ENCODE measurements at places on chromosomes 3 and 15.

DNA sequence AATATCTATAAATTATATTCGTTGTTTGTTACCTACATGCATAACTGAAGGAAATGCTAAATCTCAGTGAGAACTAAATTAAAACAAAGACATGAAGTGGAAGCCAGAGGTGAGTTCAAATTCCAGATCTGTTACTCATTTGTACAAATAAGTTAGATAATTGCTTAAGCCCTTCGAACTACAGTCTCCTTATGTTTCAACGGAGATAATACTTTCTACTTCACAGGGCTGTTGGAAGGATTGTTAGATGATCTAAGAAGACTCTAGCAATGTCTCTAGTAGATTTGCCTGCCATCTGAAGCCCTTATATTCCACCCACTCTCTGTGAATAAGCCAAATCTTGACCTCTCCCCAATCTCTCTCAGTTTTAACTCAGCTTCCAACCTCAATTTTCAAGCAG lies 125.8 kb downstream of the P2RY1 start:
- no peak for DNase-seq

- no peak for DNase-seq
Measured at GRCh38 chr3:33132019-33132360, 18.2 kb downstream of the CRTAP start.

- peak; percentile 44 for DNase-seq
Measured at GRCh38 chr15:37134699-37135131, 34.4 kb upstream of the MEIS2 start.

DNA sequence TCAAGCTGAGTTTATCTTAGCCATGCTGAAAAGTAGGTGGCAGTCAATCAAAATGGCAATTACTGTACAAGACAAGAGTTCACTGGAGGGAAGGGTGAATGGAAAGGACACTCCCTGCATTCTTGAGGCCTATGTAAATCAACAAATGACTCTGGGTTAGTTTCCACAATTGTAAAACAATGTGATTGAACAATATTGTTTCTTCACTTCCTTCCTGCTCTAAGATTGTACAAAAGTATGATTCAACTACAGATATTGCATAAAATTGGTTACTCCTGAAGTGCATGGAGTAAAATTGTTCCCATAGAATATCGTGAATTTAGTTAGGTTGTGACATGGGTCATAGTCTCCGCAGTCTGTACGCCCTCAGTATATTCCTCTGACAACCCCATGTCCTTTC lies 277.6 kb downstream of the LPP start:
- DNase-seq = peak; percentile 35

- no peak for DNase-seq
Measured at GRCh38 chr3:71050538-71051258, 532.8 kb downstream of the FOXP1 start.

- DNase-seq = no peak
Measured at GRCh38 chr3:37554364-37554763, 307.3 kb upstream of the CTDSPL start.

- DNase-seq = no peak
Measured at GRCh38 chr3:59542276-59542675, 492.5 kb upstream of the CFAP20DC start.

GRCh38 chr3:134590766-134591165 lies 60.1 kb downstream of the KY start:
- DNase-seq = no peak

DNA sequence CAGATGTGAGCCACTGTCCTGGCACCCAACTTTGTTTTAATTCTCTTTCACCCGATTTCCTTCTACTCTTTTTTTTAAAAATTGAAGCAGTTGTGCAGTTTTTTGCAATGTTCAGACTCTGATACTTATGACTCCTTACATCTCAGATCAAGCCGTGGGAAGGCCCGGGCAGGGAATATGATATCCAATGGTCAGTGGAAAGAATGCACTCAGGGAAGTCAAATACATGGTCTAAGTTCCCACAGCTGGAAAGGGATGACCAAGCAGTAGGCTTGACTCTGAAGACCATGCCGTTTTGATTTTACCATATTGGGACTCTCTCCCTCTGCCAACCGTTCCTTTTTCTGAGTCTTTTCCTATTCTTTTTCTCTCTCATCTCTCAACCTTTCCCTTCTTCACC lies 157.2 kb downstream of the RPLP1 start:
- DNase-seq = no peak

DNA sequence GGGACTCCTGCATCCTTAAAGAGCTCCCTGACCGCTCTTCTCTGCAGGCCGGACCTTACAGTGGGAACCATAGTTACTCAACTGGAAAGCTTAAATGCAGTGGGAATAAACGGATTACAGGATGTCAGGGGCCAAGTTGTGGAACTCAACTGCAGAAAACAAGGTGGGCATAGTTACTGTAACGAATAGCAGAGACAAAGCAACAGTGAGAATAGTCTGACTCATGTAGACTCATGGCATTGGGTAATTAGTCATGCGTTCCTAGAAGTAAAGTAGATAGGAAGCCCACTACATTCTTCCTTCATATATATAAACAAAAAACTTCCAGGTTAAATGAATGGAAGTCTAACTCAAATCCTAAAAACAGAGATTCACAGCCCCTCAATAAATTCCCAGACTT lies 95.5 kb upstream of the CHRNA7 start:
- no peak for DNase-seq

DNA sequence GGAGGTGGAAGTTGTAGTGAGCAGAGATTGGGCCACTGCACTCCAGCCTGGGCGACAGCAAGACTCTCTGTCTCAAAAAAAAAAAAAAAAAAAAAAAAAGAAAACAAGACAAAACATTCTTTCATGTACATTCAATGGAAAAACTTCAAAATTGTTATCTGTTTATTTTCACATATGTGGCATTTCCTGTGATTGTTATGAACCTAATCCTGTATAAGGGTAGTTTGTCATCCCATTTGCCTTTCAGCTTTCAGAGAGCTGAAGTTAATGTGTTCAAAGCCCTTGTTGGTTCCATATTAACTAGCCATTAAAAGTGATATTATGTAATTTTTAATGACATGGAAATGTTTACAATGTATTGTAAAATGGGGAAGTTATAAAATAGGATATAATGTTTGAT lies 17.3 kb upstream of the NCK1 start:
- DNase-seq = no peak

DNA sequence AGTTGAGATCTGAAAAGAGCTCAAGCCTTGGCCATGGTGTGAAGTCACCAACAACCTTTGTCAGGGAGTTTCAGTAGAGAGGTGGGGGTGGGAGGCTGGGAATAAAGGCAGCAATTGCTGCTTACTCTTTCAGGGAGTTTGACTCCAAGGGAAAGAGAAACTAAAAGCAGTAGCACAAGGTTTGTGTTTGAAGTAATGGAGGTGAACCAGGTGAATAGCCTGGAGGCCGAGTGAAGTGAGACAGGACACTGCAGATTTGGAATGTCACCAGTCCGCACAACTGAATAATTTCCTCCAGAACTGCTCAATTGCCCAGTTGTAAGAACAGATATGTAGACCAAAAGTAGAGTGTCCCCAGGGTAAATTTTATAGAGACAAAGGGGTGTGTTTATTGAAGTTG lies 44.1 kb downstream of the CD86 start:
- no peak for DNase-seq

DNA sequence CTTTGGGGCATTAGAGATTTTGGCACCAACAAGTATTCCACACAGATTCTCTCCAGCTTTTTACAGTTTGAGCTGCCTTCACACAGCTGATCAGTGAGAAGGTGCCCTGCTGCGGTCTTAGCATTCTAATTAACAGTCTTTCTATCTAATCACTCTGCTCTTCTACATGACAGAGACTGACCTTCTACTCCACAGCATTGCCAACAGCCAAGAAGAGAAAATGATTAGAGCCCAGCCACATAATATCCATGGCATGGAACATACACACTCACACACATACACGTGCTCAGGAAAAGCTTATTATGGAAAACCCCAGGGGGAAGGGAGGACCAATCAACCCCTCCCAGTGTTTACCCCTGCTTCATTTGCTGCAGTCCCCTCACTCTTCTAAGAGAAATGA lies 76.1 kb upstream of the PPP2R3A start:
- no peak for DNase-seq

GRCh38 chr15:93826790-93827189 lies 404.6 kb upstream of the MCTP2 start:
- DNase-seq = no peak

GRCh38 chr15:90594301-90594738 lies 64.6 kb downstream of the CRTC3 start:
- no peak for DNase-seq

DNA sequence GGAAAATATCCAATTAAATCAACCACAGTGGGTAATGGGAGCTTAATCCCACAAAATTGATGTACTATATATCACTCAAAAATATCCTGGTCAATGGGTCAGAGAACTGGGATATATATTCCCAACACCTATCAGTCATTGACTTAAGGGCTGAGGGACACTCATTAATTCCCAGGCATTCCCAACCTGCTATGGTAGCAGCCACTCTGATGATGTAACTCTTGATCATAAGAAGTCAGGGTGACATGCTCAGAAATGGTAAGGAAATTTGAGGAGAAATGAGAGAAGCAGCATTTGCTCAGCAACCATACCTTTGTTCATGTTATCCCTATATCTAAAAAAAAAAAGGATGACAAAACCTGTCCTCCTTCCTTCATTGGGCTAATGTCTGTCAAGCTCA lies 3.1 kb upstream of the PLOD2 start:
- no peak for DNase-seq

GRCh38 chr3:59443618-59444293 lies 393.9 kb upstream of the CFAP20DC start:
- DNase-seq = no peak

GRCh38 chr15:95018888-95019545 lies 787.7 kb downstream of the MCTP2 start:
- peak; percentile 52 for DNase-seq

- DNase-seq = no peak
Measured at GRCh38 chr3:104392327-104392726, 974.4 kb upstream of the ALCAM start.

- DNase-seq = peak; percentile 83
Measured at GRCh38 chr3:33787328-33788009, 11.0 kb upstream of the PDCD6IP start.

GRCh38 chr3:46442576-46443530 lies 21.9 kb downstream of the LTF start:
- peak; percentile 66 for DNase-seq

DNA sequence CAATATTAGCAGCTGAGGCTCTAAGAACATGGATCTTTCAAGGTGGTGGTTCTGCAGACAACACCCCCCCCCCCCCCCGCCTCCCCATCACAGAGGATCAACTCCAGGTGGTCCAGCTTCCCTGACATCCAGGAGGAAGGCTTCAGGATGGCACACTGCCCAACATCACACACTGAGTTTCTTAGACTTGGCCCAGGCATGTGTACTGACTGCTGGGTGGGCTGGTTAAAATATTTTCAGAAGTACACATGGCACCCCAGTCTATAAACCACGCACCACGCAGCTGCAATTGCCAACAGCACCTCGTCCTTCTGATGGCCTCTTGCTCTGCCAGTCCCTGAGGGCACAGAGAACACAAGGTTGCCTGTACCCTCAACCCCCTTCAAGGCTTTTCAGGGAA lies 22.1 kb downstream of the SRPRB start:
- no peak for DNase-seq

DNA sequence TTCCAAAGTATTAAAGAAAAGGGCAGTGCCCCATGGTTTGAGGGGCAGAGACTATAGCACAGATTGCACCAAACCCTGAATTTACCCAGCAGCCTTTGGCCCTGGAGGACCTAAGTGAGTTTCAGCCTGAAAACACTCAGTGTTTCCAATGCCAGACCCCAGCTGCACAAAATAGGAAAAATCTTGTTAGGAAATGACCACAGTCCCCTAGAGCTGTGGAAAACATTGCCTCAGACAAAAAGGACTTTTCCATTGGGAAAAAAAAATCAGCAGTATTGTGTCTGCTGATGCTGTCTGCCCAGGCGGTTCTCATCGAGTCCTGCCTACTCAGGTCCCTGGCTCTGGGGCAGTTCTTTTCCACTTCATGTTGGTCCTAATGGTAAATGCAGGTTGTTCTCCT lies 121.7 kb upstream of the DLG1 start:
- DNase-seq = no peak

DNA sequence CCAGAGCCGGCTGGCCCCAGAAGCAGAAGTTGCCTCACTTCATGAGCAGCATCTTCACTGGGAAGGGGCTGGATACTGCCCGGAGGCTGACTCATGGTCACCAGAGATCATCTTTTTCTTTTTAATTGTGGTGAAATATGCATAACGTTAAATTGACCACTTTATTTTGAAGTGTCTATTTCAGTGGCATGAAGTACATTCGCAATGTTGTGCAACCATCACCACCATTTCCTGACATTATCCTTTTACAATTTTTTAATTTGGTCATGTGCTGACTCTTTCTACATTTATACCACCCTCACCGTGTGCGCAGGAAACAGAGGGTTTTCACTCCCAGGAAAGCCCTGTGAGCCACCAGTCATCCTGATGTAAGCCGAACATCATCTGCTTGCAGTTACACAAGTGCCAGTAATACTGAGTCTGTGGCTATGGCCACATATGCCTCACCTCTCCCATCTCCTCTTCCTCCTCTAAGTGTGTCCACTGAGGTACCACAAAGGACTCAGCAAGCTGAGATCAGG lies 51.6 kb upstream of the ABHD17C start:
- DNase-seq = no peak
